NCI-H1930 (cell line): ENCODE measurements at places on chromosomes 2 and 18.

DNA sequence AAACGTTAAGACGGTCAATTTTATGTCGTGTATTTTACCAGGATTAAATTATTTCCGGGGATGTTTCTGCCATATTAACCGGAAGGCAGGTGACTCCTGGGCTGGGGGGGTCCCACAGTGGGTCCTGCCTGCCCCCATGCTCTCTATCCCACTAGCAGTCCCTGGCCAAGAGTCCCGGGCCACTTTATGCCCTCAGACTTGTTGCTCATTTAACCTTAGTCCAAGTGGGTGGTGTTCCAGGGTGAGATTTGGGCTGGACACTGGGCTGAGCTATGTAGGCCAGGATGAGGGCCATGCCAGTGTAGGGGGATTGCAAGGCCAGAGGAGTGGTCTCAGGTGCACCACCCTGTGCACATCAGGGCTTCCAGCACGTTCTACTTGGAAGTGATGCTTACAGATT lies 24.1 kb downstream of the TWIST2 start:
- no peak for DNase-seq

GRCh38 chr18:76389716-76390115 lies 105.3 kb downstream of the ZNF516 start:
- no peak for DNase-seq

DNA sequence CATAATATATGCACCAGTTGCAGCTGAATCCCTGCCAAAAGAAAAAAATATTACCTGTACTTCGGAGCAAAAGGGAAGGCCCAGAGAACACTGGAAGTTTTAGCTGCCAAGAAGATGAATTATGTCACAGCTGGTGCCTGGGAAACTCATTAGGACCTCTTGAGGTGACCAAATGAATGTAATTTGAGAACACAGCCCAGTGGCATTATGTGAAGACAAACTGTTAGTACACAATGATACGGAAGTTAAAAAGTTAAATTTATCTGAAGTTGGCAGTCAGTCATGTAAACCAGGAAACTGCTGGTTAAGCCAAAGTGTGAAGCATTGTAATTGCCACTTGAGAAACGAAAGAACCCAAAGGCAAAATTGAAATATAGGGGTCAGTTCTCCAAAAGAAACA lies 80.7 kb downstream of the EML4 start:
- no peak for DNase-seq

DNA sequence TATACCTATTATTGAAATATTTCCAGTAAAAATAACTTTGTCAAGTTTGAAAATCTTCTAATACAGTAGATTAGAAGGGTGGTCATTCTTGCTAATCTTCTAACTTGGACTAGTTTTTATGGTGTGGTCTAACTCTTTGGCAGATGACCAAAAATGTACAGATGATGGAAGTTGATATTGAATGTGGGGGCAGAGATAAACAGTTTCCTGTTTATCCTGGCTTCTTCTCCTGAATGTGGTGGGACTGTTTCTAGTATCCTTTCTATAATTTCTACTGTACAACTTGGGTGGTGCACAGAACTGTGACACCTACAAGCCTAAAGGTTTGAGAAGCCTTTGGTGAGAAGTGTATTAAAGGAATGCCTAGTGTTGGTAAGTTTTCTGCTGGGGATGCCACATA lies 178.7 kb downstream of the PDE11A start:
- DNase-seq: no peak

DNA sequence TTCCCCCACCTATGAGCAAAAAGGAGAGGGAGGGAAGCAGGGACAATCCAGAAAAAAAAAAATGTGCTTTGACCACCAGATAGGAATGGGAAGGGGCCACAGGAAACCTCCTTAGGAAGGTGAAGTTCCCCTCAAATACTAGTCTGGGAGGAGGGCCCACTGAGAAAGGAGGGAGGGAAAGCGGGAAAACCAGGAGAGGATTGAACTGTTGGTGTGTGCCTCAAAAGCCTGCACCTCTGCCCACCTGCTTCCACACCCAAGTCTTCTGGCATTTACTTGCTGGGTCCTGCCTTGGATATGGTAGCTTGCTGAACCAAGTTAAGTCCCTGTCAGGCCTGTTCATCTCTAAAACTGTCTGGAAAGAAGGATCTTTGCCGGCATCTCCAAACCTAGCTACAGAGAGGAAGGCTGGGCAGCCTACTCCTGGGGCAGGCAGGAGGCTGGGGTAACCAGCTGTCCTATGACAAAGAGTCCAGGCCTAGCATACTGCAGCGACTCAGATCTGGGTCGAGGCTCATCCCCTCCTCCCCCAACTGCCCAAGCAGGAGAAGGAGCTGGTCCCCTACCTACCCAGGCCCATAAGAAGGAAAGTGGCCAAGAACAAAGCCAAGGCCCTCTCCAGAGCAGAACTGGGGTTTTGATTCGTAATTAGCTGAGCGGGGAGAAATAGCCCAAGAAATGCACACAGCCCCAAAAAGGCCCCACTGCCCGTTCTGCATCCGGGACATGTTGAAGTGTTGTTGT lies 3.0 kb downstream of the EN1 start:
- DNase-seq: no peak

GRCh38 chr18:56517761-56518160 lies 120.6 kb downstream of the TXNL1 start:
- no peak for DNase-seq

DNA sequence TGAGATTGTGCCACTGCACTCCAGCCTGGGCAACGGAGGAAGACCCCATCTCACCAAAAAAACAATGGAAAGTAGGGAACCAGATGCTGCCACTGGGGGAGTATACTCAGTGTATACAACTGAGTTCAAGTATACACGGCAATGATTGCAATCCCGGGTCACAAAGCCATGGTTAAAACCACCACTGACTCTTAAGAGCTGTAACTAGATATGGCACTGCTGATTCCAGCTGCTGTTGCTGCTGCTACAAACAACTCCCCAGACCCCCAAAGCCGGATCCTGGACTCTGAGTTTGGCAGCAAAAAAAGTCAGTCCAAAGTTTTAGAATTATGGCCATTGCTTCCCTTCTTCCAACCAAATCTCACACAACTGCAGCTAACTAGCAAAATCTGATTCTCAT lies 43.7 kb upstream of the COX7A2L start:
- no peak for DNase-seq

DNA sequence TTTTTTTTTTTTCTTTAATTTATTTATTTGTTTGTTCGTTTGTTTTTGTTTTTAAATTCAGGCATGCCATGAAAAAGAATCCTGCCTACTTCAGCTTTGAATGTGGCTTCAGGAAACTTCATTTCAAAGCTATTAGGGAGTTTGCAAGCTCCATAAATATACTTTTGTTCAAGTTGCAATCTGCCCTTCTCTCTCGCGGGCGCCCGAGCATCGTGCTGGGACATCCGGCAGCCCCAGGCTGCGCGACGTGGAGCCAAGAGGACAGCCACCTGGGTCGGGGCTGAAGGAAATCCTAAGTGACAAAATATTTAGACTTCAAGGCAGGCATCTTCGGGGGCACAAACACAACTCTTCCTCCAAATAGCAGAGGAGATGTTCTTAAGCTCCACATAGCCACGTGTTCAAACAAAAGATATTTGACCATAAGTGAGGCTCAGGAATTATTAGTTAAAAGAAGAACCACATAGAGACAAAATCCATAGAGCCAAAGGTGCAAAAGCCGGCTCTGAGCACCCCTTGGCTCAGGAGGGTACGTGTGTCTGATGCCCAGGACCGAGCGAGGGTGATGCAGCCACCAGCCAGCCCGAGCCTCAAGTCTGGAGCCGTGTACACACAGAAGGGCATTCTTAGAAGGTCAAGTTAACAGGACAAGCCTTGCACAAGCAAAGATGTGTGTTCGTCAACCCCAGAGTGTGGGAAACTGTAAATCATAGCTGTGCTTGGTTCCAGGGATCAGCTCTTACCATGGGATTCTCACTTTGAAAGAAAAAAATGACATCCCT lies 256.5 kb upstream of the SALL3 start:
- no peak for DNase-seq

- DNase-seq: no peak
Observed at GRCh38 chr2:237639836-237640220, 12.4 kb downstream of the LRRFIP1 start.

- no peak for DNase-seq
Observed at GRCh38 chr2:119248311-119248710, 24.7 kb downstream of the STEAP3 start.

DNA sequence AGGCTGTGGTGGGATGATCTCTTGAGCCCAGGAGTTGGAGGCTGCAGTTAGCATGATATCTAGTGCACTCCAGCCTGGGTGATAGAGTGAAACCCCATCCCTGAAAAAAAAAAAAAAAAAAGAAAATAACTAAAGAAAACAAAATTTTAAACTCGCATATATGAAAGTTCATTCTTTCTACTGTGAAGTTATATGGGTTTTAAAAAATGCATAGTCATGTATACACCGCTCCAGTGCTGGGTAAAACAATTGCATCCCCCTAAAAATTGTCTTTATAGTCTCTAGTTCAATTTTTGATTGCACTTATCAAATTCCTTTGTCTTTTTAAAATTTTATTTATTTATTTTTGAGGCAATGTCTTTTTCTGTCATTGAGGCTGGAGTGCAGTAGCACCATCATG lies 65.0 kb upstream of the ACYP2 start:
- no peak for DNase-seq

GRCh38 chr2:28717339-28717758 lies 34.3 kb upstream of the PPP1CB start:
- DNase-seq: no peak

DNA sequence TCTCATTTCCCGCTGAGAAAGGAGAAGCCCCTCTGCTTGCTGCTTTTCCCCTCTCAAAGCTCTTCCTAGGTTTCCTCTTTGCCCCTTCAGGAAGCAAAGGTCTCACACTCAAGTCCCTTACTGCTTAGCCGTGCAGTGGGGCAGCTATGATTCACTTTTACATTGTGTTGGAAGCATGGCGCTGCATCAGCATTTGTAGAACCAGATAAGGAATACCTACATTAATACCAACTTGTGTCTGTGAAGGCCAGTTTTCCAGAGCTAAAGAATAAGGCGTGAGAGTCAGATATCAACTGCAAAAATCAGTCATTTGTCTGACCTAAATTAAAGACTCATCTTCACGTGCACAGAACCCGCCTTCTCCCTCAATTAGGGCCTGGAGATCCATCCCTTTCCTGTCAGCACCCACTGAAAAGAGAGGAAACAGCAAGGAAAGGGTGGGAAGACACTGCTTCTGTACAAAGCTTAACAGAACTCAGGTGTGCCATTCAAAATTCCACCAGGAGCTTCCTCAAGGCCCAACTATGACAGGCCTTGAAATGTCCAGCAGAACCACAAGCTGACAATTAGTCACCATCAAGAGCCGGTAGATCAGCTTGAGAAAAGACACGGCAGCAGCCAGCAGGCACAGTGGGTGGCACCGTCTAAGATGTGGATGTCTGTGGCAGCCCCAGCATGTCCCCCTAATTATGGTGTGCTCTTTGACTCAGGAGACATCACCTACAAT lies 16.1 kb upstream of the XDH start:
- DNase-seq: no peak

GRCh38 chr2:127397568-127398238 lies 9.9 kb upstream of the MAP3K2 start:
- no peak for DNase-seq

- no peak for DNase-seq
Observed at GRCh38 chr2:112933261-112933660, 22.3 kb downstream of the IL37 start.

DNA sequence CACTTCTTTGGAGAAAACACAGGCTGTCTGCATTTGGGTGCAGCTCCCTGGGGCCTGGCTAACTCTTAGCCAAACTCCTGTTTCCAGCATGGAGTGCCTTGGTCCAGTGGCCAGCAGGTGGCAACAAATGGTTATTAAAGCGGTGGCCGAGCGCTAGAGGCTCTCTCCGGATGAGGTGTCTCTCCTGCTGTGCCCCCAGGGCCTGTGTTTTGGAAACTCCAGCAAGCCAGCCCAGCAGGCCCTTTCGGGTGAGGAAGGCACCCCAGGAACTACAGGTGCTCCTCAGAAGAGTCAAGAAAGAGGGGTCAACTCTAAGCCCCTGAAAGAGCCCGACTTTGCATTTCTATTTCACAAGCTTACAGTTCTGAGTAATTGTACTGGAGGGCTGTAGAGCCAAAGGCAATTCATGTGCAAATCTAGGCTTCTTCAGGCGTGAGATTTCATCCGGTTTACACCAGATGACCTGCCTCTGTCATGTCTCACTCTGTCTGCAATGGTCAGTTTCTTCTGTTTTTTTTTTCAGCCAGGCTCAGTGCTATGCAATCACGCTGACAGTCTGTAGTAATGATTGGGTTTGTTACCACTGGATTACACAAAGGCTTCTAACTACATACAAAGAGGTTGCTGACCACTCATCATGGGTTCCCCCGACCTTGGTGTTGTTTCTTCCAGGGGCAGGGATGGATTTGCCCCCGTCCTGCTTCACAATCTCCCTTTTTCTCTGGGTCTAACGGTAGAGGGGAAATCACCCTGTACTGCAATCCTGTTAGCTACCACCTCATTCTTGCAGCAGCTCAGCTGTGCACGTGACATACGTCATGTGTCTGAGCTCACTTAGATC lies 7.6 kb upstream of the CHRNA1 start:
- peak; percentile 28 for DNase-seq

- DNase-seq: no peak
Observed at GRCh38 chr2:225010804-225011203, 31.5 kb downstream of the DOCK10 start.

- peak; percentile 81 for DNase-seq
Observed at GRCh38 chr18:56995579-56996188, 151.2 kb upstream of the BOD1L2 start.

- DNase-seq: no peak
Observed at GRCh38 chr2:73980566-73980965, 4.1 kb upstream of the TET3 start.

- DNase-seq: no peak
Observed at GRCh38 chr18:55907453-55908175, 319.6 kb upstream of the TCF4 start.

GRCh38 chr18:68519336-68519735 lies 195.6 kb downstream of the TMX3 start:
- DNase-seq: no peak

- no peak for DNase-seq
Observed at GRCh38 chr18:715626-716025, 3.2 kb upstream of the ENOSF1 start.

- DNase-seq: no peak
Observed at GRCh38 chr18:50158866-50159653, 35.9 kb downstream of the MYO5B start.

DNA sequence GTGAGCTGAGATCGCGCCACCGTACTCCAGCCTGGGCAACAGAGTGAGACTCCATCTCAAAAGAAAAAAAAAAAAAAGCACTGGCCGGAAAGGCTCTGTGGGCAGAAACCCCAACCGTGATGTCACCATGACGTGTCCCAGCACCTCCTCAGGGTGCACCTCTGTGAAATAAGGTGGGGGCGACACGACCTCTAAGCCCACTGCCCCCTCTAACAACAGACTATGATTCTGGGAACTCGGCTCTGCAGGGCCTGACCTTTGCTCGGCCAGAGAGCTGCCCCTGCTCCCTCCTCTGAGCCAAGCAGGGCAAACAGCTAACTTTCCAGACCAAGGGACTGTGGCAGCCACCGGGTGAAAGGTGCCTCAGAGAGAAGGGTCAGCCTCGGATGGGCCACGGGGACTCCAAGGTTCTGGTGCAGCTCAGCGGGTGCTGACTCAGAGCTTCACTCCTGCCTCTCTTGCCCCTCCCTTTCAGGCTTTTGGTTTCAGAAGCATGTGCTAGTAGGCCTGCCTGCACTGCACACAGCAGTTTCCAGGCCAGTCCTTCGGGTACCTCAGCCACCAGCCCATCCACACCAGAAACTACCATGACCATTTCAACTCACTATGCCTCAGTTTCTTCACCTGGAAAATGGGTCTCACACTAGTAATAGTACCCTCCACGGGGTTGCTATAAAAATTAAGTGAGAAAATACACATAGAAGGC lies 8.0 kb downstream of the TMBIM1 start:
- DNase-seq: no peak

- no peak for DNase-seq
Observed at GRCh38 chr18:56562479-56562878, 75.9 kb downstream of the TXNL1 start.

GRCh38 chr2:54945391-54946219 lies 104.6 kb downstream of the RTN4 start:
- DNase-seq: no peak
